ENCODE measurements at places on chromosomes 11 and 22.
A peak's percentile ranks its signal among the peaks of the same experiment; 100 is the strongest.

DNA sequence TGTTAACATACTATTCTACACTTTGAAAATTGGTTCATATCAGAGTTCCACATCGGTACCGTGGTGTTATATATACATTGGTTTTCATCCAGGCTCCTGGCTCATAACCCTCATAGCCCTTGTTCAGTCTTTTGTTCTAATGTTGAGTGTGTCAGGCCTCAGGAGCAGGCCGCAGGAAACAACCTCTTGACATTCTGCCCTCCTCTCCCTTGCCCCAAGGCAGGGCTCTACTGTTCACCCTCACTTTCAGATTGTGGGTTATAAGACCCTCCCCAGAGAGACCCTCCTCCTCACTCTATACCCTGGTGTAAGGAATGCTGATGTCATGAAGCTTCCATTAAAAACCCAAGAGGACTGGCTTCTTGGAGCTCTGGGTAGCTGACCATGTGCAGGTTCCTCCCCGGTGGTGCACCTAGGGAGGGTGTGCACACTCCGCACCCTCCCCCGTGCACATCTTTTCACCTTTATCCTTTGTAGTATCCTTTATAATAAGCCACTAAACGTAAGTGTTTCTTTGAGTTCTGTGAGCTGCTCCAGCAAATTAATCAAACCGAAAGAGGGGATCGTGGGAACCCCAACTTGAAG lies 12.1 kb downstream of the SSH3 start:
- DNase-seq, result no peak

DNA sequence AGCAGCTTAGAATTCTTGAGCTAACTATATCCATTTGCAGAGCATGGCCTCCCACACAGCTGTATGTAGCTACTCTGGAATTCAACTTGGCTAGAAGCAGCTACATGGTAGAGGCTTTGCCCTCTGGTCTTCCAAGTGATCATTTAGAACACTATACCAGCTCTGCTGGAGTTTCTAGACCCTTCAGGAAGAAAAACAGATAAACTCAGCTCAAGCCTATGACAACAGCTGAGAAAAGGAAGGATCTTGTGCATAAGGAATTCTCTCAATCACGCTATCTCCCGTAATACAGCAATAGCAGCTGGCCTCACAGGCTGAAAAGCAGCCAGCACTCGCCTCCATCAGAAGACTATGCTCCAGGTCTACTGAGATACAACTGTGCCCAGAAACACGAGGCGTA lies 50.6 kb upstream of the APOA1 start:
- no peak for DNase-seq

DNA sequence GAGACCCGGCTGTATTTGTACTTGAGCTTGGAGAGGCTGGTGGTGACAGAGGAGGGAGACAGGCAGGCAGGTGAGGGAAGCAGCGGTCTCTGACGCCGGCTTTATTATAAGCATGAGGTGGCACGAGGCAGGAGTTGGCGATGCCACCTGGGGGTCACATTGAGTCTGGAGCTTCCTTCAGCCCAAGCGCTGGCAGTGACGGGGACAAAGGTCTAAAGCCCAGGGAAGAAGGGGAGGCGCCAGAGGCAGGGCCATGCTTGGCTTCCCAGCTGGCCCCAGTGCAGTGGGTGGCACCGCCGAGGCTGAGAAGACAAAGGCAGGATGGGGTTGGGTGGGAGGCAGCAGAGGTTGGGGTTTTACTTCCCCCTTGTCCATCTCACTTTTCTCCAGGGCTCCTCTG lies 4.5 kb downstream of the FXYD2 start:
- DNase-seq, result no peak

DNA sequence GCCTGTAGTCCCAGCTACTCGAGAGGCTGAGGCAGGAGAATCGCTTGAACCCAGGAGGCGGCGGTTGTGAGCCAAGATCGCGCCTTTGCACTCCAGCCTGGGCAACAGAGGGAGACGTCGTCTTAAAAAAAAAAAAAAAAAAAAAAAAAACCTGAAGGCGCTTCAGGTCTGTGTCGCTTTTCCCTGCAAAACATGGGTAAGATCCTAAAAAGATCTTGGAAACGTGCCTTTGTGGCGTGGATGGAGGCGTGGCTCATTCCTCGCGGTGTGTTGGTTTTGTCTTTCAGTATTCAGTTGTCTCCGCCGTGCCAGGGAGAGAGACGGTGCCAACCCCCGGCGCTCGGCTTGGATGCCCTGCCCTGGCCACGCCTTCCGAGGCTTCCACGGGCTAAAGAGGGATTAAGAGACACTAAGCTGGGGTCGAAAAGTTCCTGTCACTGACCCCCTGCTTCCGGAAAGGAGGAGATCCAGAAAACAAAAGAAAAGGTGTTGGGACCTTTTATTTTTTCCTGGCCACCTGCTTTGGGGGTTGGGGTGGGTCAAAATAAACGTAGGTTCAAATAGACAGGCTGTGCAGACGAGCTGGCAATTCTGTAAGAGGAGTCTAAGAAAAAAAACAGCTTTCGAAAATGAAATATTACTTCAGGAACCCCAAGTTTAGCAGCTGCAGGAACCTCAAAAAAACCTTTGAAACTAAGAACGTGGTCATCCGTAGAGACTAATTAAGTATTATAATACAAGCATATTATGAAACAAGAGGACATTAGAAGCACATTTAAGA lies 1.1 kb upstream of the SLC35F2 start:
- DNase-seq, result peak; percentile 67

DNA sequence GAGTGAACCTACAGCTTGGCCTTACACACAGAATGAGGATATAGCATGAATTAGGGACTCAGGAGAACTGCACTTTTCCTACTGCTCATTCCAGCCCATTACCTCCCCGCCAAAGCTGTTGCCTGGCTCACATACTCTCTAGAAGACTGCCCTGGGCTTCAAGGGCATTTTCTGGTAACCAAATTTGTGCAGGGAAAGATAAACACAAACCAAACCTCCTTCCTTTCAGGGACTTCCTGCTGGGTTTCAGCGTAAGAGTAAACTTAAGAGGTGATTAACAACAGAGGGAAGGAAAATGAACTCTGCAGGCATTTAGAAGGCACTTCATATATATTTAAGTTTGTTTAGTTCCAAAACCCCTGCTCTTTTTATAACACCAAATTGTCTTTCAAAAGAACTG lies 194.9 kb downstream of the SWAP70 start:
- DNase-seq, result no peak

- DNase-seq, result no peak
Observed at GRCh38 chr11:78339945-78340344, 77.7 kb downstream of the GAB2 start.

Data from PC-9 (cell line).